ENCODE measurements at places on chromosomes 1 and 21. TPM values are rescaled to one million over a fixed set of nuclear protein-coding genes. Genes with fewer than 3 reads are reported as not detected.

LEPROT gene
- total RNA-seq: 86.8 TPM

TRPM2 gene
- 3.0 TPM for total RNA-seq

PRR9 gene
- not detected for total RNA-seq

LRRC71 gene
- not detected for total RNA-seq

SERTAD4 gene
- total RNA-seq: 9.3 TPM
